Kidney epithelial cell (primary cell): ENCODE measurements at places on chromosomes 4 and X. TPM values are rescaled to one million over a fixed set of nuclear protein-coding genes. Genes with fewer than 3 reads are reported as not detected.

SPARCL1 gene
- 0.89 TPM in 1 of 2 replicates, not detected in the other for total RNA-seq

USP17L21 gene
- not detected in 2 replicates for total RNA-seq

TMEM271 gene
- not detected in 2 replicates for total RNA-seq

GPC3 gene
- 14.5 and 15.3 TPM in 2 replicates for total RNA-seq

LINC00632 gene
- total RNA-seq = 1.4 and 3.7 TPM in 2 replicates

WDFY3 gene
- total RNA-seq = 50.9 and 54.4 TPM in 2 replicates

BEX2 gene
- 74.2 and 81.3 TPM in 2 replicates for total RNA-seq

GPR50 gene
- total RNA-seq = not detected in 2 replicates

TRAPPC2 gene
- 19.7 and 20.1 TPM in 2 replicates for total RNA-seq

ADGRG4 gene
- not detected in 2 replicates for total RNA-seq

USO1 gene
- 58.1 and 62.4 TPM in 2 replicates for total RNA-seq

ADGRL3 gene
- 2.1 and 2.5 TPM in 2 replicates for total RNA-seq

CRMP1 gene
- total RNA-seq = 15.4 and 16.5 TPM in 2 replicates

HS3ST1 gene
- total RNA-seq = 2.4 and 3.6 TPM in 2 replicates

PRKG2 gene
- total RNA-seq = 2.3 and 4.8 TPM in 2 replicates

GPC4 gene
- 33.1 and 34.7 TPM in 2 replicates for total RNA-seq

C4orf33 gene
- total RNA-seq = 8.2 and 8.5 TPM in 2 replicates

PROM1 gene
- total RNA-seq = 69.0 and 74.8 TPM in 2 replicates

EVC2 gene
- 12.6 and 14.7 TPM in 2 replicates for total RNA-seq

PDCL2 gene
- total RNA-seq = not detected in 2 replicates

SH2D1A gene
- not detected in 2 replicates for total RNA-seq

ARX gene
- not detected in 2 replicates for total RNA-seq

NKX6-1 gene
- 0.89 TPM in 1 of 2 replicates, not detected in the other for total RNA-seq

MND1 gene
- total RNA-seq = 2.3 and 4.3 TPM in 2 replicates

CBR4 gene
- total RNA-seq = 8.0 and 16.1 TPM in 2 replicates

ASB12 gene
- total RNA-seq = not detected in 2 replicates

PAGE2 gene
- not detected in 2 replicates for total RNA-seq

SSX4 gene
- not detected in 2 replicates for total RNA-seq

MAGEB4 gene
- not detected in 2 replicates for total RNA-seq

NOP14 gene
- total RNA-seq = 35.2 and 35.4 TPM in 2 replicates

EGFL6 gene
- total RNA-seq = 1.4 and 2.3 TPM in 2 replicates

HTR2C gene
- total RNA-seq = not detected in 2 replicates

CENPVL2 gene
- total RNA-seq = 0.96 TPM in 1 of 2 replicates, not detected in the other

THAP9 gene
- 3.6 and 4.7 TPM in 2 replicates for total RNA-seq

RBM3 gene
- 264 and 285 TPM in 2 replicates for total RNA-seq

AREG gene
- total RNA-seq = 95.3 and 98.0 TPM in 2 replicates

GAGE12F gene
- total RNA-seq = not detected in 2 replicates

PAK3 gene
- 2.3 and 3.0 TPM in 2 replicates for total RNA-seq

P2RY4 gene
- not detected in 2 replicates for total RNA-seq

ATP2B3 gene
- total RNA-seq = not detected in 2 replicates

HSFX2 gene
- total RNA-seq = 0.17 TPM in 1 of 2 replicates, not detected in the other

TRAM1L1 gene
- total RNA-seq = 3.1 and 4.1 TPM in 2 replicates

FBXL5 gene
- 44.1 and 51.1 TPM in 2 replicates for total RNA-seq
